ENCODE measurements at places on chromosomes 5 and 9.

- no peak for DNase-seq
These were observed 151.9 kb upstream of the SMC2 start for GRCh38 chr9:103942200-103942599.

- no peak for DNase-seq
These were observed 220.5 kb downstream of the SLC12A2 start for GRCh38 chr5:128304088-128304487.

- no peak for DNase-seq
These were observed 24.2 kb downstream of the AGXT2 start for GRCh38 chr5:35023391-35024178.

GRCh38 chr9:26311463-26311995 is 581.1 kb downstream of the CAAP1 start:
- DNase-seq, result no peak

DNA sequence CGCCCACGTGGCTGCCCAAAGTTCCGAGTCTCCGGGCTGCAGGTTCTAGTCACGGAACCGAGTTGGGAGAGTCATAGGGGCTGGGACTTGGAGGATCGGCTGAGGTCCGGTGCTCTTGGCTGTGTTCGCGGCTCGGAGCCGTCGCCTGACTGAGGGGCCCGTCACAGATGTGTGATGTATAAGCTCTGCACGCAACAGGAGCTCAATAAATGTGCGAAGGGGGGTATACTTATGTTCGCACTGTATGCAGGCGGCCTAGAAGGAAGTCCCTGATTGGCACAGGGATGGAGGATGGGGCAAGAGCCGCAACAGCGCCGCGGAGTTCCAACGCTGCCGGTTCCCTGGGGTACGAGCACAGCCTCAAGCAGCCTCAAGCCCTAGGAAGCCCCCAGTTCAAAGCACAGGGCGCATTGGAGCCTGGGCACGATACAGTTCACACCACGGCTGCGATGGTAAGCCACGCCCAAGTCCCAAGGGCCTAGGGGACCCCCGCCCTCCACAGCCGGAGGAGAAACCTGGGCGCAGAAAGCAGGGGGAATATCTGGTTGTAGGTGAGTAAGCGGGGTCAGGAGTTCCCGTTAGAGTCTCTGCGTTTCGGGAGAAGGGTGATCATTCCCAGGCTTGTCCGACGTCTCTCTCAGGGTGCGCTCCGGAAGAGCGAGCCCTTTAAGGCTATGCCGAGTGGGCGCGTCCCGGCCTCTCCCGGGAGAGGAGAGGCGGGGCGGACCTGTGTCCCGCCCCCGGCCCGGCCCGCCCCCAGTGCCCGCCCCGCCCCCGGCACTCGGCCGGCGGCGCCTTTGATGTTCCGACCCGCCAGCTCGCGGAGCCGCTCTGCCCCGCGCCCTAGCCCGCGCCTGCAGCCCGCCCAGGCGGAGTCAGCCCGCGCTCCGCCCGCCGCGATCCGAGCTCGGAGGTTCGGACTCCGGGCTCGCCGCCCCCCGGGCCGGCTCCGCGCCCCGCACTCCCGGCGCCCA is at the start of gene TCF7:
Gene TCF7 (plus strand): TSS at position 780 of the 974 bp plus-strand sequence. CDS start 226 bp downstream, outside the sequence.
- DNase-seq, result peak; percentile 83

- no peak for DNase-seq
These were observed 242.6 kb downstream of the HSPA4 start for GRCh38 chr5:133294380-133294779.
